Frontal cortex (tissue), 4 donors: ENCODE measurements at places on chromosomes 5 and 9. TPM values are rescaled to one million over a fixed set of nuclear protein-coding genes. Genes with fewer than 3 reads are reported as not detected.

MTMR12 gene
- 16.7 TPM for total RNA-seq

LHX3 gene
- not detected for total RNA-seq

ESM1 gene
- total RNA-seq: not detected

BTNL8 gene
- total RNA-seq: not detected

PDE6A gene
- total RNA-seq: not detected

BDP1 gene
- total RNA-seq: 87.2 TPM

ANXA1 gene
- 8.2 TPM for total RNA-seq

OCLN gene
- total RNA-seq: 3.7 TPM

ADAMTS13 gene
- total RNA-seq: 2.0 TPM

SAXO1 gene
- total RNA-seq: not detected

SEMA5A gene
- total RNA-seq: 9.0 TPM

MSMP gene
- 0.41 TPM for total RNA-seq

IFNB1 gene
- not detected for total RNA-seq

FYB1 gene
- 1.6 TPM for total RNA-seq
